ENCODE measurements at places on chromosomes 5 and 9.

DNA sequence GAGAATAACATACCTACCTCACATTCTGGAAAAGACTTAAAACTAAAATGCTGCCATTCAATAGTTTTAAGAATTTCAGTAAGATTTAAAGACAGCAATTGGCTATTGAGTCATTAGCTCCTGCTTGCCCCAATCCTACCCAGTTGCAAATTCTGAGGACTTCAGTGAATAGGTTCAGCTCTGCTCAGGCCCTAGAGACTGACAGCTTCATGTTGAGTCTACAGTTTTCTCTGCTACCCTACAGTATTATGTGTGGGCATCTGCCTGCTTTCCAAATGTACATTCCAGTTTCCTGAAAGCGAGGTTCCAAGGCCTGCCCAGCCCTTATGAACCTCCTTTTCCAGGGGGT, 61.5 kb downstream of the ARSB start:
- no peak for DNase-seq

DNA sequence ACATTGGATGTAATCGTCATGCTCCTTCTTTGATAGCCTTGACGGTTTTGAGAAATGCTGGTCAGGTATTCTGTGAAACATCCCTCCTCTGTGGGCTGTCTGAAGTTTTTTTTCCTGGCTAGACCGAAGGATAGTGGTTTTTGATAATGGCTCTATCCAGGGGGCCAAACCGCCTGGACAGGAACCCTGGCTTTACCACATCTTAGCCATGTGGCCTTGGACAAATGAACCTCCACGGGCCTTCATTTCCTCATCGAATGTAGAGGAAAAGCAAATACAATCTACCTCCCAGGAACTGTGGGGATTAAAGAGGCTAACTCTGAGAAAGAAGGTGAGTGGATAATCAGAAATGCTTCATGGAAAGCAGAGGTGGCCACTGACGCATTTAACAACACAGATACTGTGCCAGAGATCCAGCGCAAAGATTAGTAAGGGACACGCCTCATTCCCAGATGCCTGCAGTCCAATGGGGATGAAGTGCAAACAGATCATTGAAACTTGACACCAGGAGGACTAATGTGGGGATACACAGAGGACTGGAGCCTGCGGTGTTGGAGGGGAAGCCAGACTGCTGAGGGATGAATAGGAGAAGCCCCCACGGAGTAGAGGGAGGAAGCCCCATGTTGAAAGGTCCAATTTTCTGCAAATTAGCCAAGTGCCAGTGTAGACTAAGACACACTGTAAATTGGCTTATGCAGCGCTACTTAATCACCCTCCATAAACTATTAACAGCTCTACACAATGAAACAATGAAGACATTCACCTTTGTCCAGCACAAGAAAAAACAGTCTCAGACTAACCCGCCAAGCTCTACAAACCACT, 41.6 kb downstream of the MYO10 start:
- DNase-seq: no peak

GRCh38 chr9:112765281-112765680, 14.7 kb downstream of the SNX30 start:
- DNase-seq: no peak

GRCh38 chr5:74413403-74414048, 227.0 kb downstream of the ENC1 start:
- no peak for DNase-seq

DNA sequence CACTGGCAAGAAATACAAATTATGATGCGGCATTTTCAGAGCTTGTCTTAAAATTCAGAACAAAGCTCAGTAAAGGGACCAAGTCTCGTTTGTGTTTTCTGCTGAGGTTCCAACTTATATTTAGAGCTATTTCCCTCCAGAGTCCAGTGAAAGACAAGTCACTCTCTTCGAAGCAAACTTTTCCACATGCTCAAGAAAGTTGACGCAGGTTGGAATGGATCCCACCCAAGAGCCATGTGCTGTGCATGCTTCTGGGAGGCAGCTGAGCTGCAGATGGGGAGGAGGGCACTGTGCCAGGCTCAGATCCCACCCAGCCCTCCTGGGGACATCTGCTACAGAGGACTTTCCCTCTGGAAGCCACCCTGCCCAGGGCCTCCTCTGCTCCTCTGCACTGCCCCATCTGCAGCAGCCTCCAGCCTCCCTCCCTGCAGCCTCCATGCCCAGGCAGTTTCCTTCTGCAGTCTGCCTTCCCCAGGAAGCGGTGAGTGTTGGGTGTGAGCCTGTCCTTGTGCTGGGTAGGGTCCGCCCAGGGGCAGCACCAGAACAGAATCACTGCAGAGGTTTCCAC, 75.3 kb downstream of the COL23A1 start:
- no peak for DNase-seq

- DNase-seq: no peak
These were observed 174.6 kb downstream of the GOLPH3 start for GRCh38 chr5:31999470-31999869.

DNA sequence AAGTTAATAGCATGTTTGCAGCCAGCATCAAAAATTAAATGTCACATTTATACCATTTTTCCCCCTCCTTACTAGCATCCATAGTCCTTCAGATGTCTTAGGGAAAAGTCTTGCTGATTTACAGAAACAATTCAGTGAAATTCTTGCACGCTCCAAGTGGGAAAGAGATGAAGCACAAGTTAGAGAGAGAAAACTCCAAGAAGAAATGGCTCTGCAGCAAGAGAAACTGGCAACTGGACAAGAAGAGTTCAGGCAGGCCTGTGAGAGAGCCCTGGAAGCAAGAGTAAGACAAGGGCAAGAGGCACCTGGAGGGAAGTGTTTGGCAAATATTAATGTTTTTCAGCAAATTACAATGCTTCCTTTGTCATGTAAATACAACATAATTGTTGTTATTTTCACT, 60.4 kb downstream of the RAB14 start:
- no peak for DNase-seq

DNA sequence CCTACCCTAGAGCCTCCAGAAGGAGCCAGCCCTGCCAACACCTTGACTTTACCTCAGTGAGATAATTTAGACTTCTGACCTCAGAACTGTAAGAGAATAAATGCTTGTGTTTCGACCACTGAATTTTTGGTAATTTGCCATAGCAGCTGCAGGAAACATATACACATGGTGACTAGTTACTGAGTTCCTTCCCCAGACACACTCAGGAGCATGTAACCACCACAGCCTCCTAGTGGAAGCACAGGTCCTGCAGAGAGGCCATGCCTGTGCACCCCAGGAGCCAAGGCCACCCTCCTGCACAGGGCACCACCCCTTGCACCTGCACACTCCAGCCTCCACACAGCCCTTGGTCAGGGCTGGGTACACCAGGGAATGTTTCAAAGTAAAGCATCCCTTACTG, 7.6 kb upstream of the CAMSAP1 start:
- no peak for DNase-seq

DNA sequence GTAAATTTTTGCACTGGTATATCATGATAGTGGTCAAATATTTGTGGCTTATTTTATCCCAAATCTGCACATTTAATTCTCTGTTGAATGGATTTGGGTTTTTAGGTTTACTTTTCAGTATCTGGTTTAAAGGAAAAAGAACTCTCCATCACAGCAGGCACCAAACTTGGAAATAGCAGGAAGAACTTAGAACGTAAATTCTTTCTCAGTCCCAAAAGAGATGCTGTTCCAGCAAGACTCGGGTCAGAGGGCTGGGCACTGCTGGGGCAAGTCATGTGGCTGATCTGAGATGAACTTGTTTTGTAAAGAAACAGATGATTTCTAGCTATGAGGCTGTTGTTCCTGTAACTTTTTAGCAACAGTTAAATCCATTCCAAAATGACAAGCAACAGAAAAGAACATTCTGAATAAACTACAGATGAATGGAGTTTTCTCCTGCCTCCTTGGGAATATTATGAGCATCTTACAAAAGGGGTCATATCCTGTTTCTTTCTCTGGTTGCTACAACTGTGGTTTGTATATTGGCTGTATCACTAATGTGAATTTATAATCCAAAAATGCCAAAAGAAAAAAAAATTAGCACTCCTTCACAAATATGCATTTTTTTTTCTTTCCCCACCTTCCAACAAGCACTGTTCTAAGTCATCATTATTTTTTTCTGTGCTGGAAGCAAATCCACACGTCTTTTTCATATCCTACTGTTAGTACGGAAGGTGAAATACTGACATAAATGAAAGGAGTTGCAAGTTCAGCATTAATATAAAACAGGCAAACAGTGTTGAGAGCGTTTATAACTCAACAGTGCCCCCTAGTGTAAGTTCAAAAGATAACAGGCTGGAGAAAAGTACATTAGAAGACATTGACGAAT, 31.1 kb downstream of the OR2K2 start:
- peak; percentile 40 for DNase-seq

- DNase-seq: no peak
These were observed 105.9 kb downstream of the HOMER1 start for GRCh38 chr5:79408028-79408427.

DNA sequence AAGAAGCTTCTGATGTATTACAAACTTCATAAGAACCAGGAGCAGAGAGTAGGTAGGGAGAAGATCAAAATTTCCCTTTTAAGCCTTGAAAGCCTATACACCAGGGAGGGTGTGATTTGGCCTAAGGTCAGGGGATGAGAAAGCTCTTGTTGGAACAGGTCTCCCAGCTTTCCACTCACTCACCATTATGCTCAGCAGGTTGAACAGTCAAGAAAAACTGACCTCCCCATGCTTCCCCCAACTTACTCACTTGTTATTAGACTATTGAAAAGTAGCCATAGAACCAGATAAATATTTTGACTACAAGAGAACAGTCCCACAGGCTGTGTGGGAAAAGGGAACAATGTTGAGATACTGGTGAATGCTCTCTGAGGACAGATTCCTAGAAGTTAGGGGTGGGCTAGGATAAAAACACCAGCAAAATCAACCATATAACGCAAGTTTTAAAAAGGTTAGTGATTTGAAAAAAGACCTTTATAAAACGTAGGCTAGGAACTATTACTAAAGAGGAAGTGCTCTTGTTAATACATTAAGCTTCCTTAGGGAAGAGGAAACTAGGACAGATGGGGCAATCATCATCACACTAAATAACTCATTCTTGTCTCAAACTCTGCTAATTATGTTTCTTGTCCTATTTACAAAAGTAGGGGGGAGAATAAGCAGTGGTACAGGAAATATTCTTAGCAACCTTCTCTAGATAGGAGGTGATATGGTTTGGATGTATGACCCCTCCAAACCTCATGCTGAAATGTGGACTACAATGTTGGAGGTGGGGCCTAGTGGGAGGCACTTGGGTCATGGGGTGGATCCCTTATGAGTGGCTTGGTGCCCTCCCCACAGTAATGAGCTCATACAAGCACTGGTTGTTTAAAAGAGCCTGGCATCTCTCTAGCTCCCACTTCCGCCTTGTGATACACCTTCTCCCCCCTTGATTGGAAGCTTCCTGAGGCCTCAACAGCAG, 31.0 kb downstream of the PCDHGC5 start:
- DNase-seq: no peak

GRCh38 chr5:14967166-14967565, 95.6 kb upstream of the ANKH start:
- no peak for DNase-seq

DNA sequence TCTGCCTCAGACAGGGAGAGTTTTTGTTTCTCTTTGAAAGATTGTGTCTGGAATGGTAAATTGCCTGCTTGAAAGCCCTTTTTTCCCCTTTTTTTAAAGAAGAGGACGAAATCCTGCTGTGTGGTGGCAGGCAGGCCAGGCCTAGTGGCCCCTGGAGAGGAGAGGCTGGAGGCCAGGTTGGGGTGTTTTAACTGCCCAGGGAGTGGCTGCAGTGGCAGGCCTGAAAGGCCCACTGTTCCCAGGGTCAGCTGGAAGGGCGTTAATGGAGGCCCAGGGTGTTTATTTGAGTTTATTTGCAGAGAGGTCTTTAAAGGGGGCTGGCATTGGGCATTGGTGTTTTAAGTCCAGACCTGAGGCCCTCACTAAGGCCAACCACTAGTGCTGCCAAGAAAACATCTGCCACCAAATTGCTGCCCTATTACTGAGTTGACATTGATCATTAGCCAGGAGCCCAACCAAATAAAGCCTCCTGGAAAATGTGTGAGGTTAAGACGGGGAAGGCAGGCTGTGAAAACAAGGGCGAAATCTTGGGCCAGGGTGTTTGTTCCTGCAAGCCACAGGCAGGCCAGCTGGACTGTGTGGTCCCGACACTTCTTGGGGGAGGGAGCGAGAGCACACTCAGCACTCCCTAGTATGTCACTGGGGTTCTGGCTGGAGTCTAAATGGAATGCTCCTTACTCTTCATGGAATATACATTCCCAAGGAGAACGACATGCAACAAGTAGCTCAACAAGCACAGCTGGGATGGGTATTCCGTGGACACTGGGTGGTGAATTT, 5.0 kb downstream of the JADE2 start:
- DNase-seq: no peak

- DNase-seq: no peak
These were observed 72.2 kb downstream of the NMUR2 start for GRCh38 chr5:152332716-152333460.

GRCh38 chr5:140828362-140828737, 590 bp downstream of the PCDHA6 start:
- no peak for DNase-seq

DNA sequence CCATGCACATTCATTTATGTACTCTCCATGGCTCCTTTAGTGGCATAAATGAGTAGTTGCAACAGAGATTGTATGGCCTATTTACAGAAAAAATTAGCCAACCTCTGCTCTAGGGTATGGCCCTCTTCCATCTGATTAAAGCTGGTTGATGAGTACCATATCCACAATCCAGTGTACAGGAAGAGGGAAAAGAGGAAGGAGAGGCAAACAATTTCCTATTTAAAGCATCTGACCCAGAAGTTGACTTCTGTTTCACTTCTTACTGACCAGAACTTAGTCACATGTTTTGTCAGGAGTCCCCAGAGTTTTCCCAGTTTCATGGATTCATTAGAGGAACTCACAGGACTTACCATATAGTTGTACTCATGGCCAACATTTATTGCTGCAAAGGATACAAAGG, 68.6 kb upstream of the STARD4 start:
- no peak for DNase-seq

DNA sequence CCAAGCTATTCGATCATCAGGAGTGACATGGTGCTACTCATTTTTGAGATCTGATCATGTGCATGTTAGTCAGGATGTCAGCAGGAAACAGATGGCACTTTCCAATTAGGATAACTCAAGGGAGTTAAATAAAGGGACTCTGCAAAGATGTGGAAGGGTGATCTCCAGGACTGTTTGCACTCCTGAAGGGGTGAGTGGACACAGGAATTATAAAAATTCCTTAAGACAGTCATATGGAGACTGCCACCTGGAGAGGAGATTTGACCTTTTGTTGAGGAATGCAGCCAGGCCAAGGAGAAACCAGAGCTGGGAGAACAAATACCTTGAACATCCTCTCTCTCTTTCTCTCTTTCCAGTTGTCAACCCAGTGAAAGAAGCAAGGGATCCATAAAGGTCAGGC, 189.1 kb downstream of the GABRG2 start:
- DNase-seq: no peak

- DNase-seq: no peak
These were observed 48.9 kb downstream of the CXXC5 start for GRCh38 chr5:139696894-139697658.

DNA sequence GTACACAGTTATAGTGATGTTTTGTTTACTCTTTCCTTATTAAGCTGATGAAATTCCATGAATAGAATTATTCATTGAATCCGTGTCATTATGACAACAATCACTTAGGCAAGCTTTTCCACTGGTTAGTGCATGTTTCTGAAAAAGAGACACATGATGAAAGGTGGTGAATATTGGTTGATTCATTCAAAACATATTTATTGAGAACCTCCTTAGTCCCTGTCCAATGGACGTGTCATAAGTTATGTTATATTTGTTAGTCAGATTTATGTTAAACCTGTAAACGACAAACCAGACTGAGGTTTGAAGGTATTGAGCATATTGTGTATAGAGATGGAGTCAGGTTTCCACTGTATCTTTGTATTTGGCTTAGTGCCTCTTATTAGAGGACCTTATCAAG, 1888.9 kb upstream of the CDH6 start:
- no peak for DNase-seq

GRCh38 chr9:20569525-20569924, 52.8 kb downstream of the MLLT3 start:
- DNase-seq: no peak
